Testis (tissue), 5 donors: ENCODE measurements at places on chromosomes 2 and 18. TPM values are rescaled to one million over a fixed set of nuclear protein-coding genes. Genes with fewer than 3 reads are reported as not detected.

- peak; percentile 92 for DNase-seq
- H3K27ac ChIP-seq = no peak overlapping the region
Measured at GRCh38 chr2:37832590-37833197, 92.4 kb upstream of the RMDN2 start.

Gene TMEM185B
- total RNA-seq = 72.5 TPM

DNA sequence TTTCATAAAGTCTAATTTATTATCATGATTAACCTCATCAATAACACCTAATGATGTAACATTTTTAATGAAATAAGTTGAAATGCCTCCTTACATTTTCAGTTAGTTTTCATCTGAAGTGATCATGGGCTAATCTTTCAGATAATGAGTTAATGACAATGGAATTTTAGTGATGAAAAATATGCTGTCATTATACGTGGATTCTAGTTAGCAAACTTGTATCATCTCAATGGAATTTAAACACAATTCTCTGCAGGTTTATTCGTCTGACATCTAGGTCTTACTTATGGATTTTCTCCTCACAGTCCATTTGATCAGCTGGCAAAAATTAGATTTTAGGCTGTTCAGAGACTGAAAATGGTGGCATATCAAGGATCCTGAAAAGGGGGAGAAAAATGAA, 885.0 kb downstream of the SLC4A3 start:
- no peak for DNase-seq
- H3K27ac ChIP-seq = no peak overlapping the region
- no peaks in the 10 kb centered on the region for H3K36me3 ChIP-seq
- H3K27me3 ChIP-seq = no peaks in the 10 kb centered on the region

DNA sequence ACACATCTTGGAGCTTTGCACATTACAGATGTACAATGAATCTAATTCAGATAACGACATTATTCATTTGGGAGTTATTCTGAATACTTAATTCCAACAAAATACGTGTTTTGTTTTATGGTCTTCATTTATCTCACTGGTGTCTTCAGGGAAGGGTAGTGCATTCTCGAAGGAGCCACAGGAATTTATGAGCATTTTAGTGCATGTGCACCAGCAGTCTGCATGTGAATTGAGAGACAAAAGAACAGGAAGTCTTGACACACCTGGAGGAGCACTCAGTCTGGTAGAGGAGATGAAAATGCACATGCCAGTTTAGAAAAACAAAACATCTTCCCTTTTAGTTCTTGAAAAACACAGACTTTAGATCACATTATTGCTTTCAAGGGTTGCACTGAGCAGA, 228.7 kb downstream of the LRATD1 start:
- no peaks in the 10 kb centered on the region for H3K27me3 ChIP-seq
- no peak overlapping the region for H3K27ac ChIP-seq
- no peaks in the 10 kb centered on the region for H3K36me3 ChIP-seq
- no peak for DNase-seq

DNA sequence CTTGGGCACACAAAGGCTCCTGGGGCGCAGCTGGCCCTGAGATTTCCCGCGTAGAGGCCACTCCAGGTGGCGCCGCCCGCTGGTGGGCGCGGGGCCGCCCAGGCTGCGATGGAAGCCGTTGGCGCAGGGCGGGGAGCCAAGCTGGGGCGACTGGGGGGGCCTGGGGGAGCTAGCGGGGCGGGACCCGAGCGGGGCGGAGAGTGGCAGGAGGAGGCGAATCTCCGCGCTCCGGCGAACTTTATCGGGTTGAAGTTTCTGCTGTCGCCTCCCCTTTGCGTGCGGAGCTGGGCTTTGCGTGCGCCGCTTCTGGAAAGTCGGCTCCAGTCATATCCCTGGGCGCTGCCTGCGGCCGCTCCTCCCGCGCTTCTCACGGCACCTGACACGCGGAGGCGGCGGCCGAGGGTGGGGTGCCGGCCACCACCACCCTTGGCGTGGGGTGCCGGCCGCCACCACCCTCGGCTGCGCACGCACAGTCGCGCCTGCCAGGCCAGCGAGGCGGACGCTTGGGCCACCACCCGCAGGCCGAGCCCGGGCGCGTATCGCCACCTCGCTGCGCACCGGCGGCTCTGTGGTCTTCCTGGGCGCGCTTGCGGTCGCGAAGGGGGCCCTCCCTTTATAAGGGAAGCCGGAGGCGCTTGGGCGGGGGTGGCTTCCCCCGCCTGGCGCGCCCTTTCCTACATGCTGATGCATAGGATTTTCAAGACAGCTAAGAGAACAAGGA, 919 bp upstream of the CYP1B1 start:
- peaks cover 23% of the 10 kb centered on the region for H3K4me1 ChIP-seq
- no peaks in the 10 kb centered on the region for H3K27me3 ChIP-seq
- DNase-seq = peak; percentile 84
- peak overlapping the region; percentile 83 for H3K27ac ChIP-seq

DNA sequence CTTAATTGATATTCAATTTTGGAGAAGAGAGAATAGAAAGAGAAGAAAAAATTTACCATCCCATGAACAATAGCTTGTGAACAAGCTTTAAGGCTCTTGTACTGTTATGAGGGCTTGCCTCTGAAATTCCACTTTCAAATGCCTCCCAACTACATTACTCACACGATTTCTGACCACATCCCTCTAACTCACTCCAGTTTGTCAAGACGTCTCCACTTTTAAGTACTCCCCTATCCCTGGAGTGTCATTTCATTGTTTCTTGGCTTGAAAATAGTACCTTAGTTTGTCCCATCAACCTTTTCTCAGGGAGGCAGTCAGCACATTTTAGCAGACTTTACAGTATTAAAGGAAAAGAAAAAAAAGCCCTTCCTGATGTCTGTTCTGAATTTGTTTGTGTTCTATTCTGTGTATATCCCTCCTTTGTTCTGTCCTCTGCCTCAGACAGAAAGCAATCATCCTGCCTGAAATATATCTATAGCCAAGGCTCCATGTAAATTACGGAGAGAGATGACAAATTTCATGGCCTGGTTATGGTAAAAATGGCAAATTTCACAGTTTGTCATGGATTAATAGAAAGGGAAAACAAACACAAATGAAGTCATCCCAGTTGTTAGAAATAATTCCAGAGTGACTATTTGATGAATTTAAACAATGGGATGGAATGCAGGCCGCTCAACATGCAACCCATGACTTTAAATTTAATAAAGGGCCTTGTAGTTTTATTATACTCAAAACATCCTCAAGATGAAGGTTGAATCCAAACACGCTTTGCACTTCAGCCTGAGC, 228.8 kb downstream of the ETAA1 start:
- DNase-seq = no peak
- no peaks in the 10 kb centered on the region for H3K27me3 ChIP-seq
- H3K4me3 ChIP-seq = no peak overlapping the region
- no peaks in the 10 kb centered on the region for H3K36me3 ChIP-seq

- H3K4me1 ChIP-seq = no peaks in the 10 kb centered on the region
- H3K4me3 ChIP-seq = no peak overlapping the region
- no peaks in the 10 kb centered on the region for H3K27me3 ChIP-seq
- no peak for DNase-seq
- H3K36me3 ChIP-seq = no peaks in the 10 kb centered on the region
- no peak overlapping the region for H3K27ac ChIP-seq
Measured at GRCh38 chr2:167992278-167992677, 255.1 kb downstream of the STK39 start.

GRCh38 chr2:100393362-100393761, 24.1 kb downstream of the CHST10 start:
- H3K27me3 ChIP-seq = no peaks in the 10 kb centered on the region
- no peak overlapping the region for H3K27ac ChIP-seq
- no peak for DNase-seq
- H3K36me3 ChIP-seq = no peaks in the 10 kb centered on the region
- no peaks in the 10 kb centered on the region for H3K4me1 ChIP-seq

DNA sequence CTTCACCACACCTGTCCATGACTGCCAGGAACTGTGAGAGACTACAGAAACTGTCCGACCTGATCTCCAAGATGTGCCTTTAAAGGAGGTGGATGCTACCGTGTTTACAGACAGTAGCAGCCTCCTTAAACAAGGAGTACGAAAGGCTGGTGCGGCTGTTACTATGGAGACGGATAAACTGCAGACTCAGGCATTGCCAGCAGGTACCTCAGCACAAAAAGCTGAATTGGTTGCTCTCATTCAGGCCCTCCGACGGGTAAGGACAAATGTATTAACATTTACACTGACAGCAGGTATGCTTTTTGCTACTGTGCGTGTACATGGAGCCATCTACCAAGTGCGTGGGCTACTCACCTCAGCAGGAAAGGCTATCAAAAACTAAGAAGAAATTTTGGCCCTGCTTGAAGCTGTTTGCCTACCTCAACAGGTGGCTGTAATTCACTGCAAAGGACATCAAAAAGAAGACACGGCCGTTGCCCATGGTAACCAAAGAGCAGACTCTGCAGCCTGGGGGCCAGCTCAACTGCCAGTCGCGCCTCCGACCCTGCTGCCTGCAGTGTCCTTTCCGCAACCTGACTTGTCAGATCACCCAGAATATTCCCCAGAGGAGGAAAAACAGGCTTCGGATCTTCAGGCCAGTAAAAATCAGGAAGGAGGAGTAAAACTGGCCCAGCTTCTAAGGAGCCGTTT, 30.9 kb downstream of the SKA1 start:
- no peak overlapping the region for H3K4me3 ChIP-seq
- H3K27me3 ChIP-seq = no peaks in the 10 kb centered on the region
- H3K36me3 ChIP-seq = no peaks in the 10 kb centered on the region

DNA sequence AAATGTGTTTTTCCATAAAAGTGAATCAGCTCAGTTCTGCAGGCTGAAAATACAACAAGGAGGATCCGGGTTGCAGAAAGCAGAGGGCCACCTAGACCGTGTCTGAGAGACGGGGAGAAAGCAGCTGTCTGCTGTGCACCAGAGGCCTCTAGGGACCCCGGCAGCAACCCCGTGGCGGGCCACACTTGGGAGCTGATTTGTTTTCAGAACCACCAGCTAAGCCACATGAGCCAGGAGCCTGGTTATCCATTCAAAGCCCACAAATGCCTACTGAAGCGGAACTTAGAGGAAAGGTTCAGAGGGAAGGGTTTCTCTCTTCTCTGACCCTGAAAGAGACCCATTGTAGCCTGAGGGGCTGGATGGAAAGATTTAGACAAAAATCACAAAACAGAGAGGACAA, 28.4 kb upstream of the ID2 start:
- H3K4me3 ChIP-seq = no peak overlapping the region
- H3K27ac ChIP-seq = no peak overlapping the region
- H3K27me3 ChIP-seq = no peaks in the 10 kb centered on the region
- no peaks in the 10 kb centered on the region for H3K36me3 ChIP-seq
- DNase-seq = no peak
- no peaks in the 10 kb centered on the region for H3K4me1 ChIP-seq

Gene CRYGD
- not detected for total RNA-seq
